ENCODE measurements at places on chromosomes 5 and 9. TPM values are rescaled to one million over a fixed set of nuclear protein-coding genes. Genes with fewer than 3 reads are reported as not detected.

Gene SYK
- 11.8 TPM for total RNA-seq

Gene DCTN3
- 62.4 TPM for total RNA-seq

Gene SEMA5A
- total RNA-seq: 1.6 TPM

Gene DBH
- total RNA-seq: not detected

Gene LHX6
- 3.6 TPM for total RNA-seq

Gene IER5L
- 10.9 TPM for total RNA-seq

Gene RANBP17
- total RNA-seq: 25.3 TPM

Gene MEIKIN
- total RNA-seq: not detected

Gene DIAPH1
- total RNA-seq: 17.8 TPM

Gene CCDC180
- total RNA-seq: 5.7 TPM

Gene IL9
- not detected for total RNA-seq

Gene PDE6A
- total RNA-seq: 0.57 TPM

Gene MEF2C
- total RNA-seq: 73.7 TPM

Gene SPINK13
- 16.1 TPM for total RNA-seq

Gene LAMC3
- 125 TPM for total RNA-seq

Gene ANGPTL2
- 20.6 TPM for total RNA-seq

Gene PCDH1
- 7.8 TPM for total RNA-seq

Gene TMEM174
- total RNA-seq: not detected

Gene SHC3
- total RNA-seq: 56.7 TPM

Gene TAF11L7
- total RNA-seq: not detected

Gene NR2F1-AS1
- 13.2 TPM for total RNA-seq

Gene STING1
- total RNA-seq: 63.9 TPM

Gene HTR1A
- not detected for total RNA-seq

Gene LPAR1
- total RNA-seq: 19.3 TPM

Gene IFNB1
- not detected for total RNA-seq

Measured in adrenal gland (tissue), 19 donors.